ENCODE measurements at places on chromosomes 7 and 10. TPM values are rescaled to one million over a fixed set of nuclear protein-coding genes. Genes with fewer than 3 reads are reported as not detected.

- DNase-seq, result no peak
- peaks cover 11% of the 10 kb centered on the region for H3K4me1 ChIP-seq
- H3K27me3 ChIP-seq, result no peaks in the 10 kb centered on the region
Observed at GRCh38 chr7:100598425-100598824, 3.7 kb upstream of the PCOLCE start.

DNA sequence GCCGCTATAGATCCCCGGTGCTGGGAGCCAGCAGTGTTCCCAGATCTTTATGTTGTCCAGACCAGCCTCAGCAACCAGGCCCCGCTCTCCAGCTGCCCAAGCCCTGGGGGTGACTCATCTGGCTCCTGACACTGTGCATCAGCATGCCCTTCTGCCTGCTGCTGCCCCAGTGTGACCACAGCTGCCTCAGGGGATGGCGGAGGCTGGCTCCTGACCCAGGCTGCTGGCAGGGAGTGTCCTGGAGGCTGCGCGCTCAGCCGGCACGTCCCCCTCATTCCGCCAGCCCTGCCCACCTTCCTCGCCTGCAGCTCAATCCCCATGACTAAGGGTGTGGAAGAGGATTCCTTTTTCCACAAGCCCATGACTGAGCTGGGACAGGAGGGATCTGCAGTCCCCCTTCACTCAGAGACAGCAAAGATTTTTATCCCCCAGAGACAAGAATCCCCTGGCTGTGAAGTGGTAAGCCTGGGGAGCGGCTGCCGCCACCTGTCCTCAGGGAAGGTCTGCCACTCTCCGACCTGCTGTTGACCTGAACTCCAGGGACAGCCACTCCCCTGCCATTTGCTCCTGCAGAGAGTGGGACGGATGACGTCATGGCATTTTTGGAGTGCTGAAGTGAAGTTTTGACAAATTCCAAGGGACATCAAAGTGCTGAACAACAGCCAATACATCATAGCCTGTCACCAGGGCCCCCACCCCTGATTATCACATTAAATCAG lies 182.8 kb upstream of the BMPER start:
- no peaks in the 10 kb centered on the region for H3K36me3 ChIP-seq
- H3K4me3 ChIP-seq, result no peak overlapping the region
- no peaks in the 10 kb centered on the region for H3K27me3 ChIP-seq
- no peak overlapping the region for H3K27ac ChIP-seq
- peaks cover 22% of the 10 kb centered on the region for H3K4me1 ChIP-seq
- peak; percentile 67 for DNase-seq

DNA sequence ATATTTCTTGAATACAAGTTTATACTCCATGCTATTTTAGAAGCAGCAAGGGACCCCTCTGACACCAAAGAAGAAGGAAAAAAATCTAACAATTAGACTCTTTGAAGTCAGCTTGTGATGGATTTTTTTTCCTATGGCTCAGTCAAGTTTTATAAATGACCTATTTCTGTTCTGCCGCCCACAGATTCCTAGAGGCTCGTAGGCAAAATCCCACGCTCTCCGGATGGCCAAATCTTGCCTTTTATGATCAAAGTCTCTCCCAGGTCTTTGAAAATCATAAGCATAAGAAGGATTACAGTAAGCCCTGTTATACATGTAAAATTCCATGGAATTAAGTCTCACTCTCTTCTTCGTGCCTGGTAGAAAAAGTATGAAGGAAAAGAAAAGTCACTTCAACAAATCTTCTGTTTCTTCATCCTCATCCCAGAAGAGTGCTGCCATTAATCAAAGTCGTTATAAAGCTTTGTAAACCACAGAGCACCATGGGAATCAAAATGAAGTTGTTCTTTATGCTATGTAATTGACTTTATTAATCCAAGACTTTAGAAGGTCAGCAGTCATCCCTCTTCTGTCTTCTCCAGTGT lies 33.1 kb downstream of the ASB13 start:
- peaks cover 2% of the 10 kb centered on the region for H3K36me3 ChIP-seq
- peak overlapping the region; percentile 55 for H3K27ac ChIP-seq
- peaks cover 28% of the 10 kb centered on the region for H3K4me1 ChIP-seq
- no peaks in the 10 kb centered on the region for H3K27me3 ChIP-seq
- no peak overlapping the region for H3K4me3 ChIP-seq
- DNase-seq, result no peak

DNA sequence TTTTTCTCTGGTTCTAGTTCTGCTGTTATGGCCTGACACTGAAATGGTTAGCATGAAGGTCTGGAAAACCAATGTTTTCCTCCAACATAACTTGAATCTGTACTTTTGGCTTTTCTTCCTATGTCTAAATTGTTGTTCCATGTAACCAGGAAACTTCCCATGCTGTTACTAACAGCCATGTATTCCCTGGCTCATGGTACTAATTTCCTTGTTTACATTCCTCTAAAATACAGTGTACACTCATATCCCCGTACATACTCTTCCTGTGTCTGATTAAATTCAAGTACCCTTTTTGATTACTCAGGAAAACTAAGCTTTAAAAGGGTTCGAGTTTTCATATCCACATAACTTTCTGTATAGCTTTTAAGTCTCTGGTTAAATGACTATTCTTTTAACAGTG lies 12.3 kb upstream of the ACSM6 start:
- H3K4me3 ChIP-seq, result no peak overlapping the region
- H3K4me1 ChIP-seq, result peaks cover 15% of the 10 kb centered on the region
- no peaks in the 10 kb centered on the region for H3K36me3 ChIP-seq
- DNase-seq, result peak; percentile 54
- H3K27ac ChIP-seq, result peak overlapping the region; percentile 19

DNA sequence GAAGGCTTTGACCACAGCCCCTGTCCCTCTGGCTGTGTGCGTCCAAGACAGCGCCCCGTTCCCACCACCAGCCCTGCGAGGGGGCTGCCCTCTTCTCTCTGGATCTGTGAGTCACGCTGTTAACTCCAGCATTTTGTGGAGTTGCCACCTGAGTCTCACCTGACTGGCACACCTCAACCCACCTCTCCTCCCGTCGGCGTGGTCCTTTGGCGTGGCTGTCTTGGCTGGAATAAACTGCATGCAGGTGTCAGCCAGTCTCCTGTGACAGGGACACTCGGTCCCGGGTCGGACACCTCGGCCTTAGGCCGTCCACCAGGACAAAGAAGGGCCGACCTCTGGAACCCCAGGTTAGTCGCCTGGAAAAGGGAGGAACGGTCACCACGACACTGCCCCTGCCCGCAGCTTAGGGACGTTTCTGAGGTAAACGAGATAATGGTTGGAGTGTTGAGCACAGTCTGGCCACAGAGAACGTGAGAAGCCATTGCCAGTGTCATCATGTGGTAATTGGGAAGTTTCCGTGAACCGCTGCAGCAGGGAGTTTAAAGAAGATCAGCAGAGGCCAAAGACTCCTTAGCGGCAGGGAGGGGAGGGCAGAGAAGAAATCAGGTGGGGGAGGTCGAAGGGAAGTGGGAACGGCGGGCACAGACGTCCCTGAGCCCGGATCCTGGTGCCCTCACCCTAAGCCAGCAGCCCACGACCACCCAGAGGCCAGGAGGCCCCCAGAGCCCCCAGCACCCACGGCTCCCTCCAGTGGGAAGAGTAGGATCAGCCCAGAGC lies 73.6 kb upstream of the FAM20C start:
- peak overlapping the region; percentile 55 for H3K27ac ChIP-seq
- DNase-seq, result no peak
- H3K27me3 ChIP-seq, result no peaks in the 10 kb centered on the region
- H3K36me3 ChIP-seq, result no peaks in the 10 kb centered on the region
- peaks cover 59% of the 10 kb centered on the region for H3K4me1 ChIP-seq

DNA sequence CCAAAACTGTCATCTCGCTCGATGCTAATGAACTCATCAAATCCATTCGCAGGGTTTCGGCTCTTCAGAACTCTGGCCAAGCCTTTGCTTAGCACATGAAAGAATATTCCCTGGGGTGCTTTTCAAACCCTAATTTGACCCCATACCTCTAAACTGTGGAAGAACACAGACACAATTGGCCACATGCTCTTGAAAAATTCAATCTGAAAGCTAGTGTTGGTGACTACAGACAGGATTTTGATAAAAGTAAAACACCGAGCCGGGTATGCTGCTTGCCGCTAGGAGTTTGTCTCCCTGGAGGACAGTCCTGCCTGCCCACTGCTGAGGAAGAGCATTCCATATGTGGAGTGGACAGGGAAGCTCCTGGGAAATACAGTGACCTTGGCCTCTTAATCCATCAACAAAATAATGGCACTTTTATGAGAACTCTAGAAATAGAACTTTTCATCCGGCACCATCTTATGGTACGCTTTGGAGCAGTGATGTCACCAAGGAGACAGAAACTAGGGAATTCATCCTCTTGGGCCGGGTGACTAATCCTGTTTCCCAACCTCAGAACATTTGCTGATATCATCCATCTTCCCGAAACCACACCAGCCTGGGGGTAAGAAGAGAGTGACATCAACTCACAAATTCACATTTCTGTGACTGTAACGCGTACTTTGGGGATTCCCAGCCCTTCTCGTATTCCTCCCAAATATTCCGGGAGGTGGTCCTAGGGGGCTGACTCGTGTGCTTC lies 34.2 kb downstream of the MTURN start:
- H3K27ac ChIP-seq, result peak overlapping the region; percentile 2
- H3K4me3 ChIP-seq, result no peak overlapping the region
- peaks cover 33% of the 10 kb centered on the region for H3K4me1 ChIP-seq
- no peaks in the 10 kb centered on the region for H3K27me3 ChIP-seq
- H3K36me3 ChIP-seq, result no peaks in the 10 kb centered on the region
- no peak for DNase-seq

- peaks cover 35% of the 10 kb centered on the region for H3K4me1 ChIP-seq
- no peak for DNase-seq
Observed at GRCh38 chr10:101940916-101941315, 97.3 kb upstream of the KCNIP2 start.

GRCh38 chr10:18402853-18403252 lies 248.5 kb downstream of the NSUN6 start:
- no peak for DNase-seq
- no peaks in the 10 kb centered on the region for H3K36me3 ChIP-seq
- no peak overlapping the region for H3K27ac ChIP-seq
- H3K4me3 ChIP-seq, result no peak overlapping the region
- no peaks in the 10 kb centered on the region for H3K4me1 ChIP-seq

- H3K27ac ChIP-seq, result no peak overlapping the region
- no peak overlapping the region for H3K4me3 ChIP-seq
- H3K27me3 ChIP-seq, result no peaks in the 10 kb centered on the region
- H3K4me1 ChIP-seq, result no peaks in the 10 kb centered on the region
- no peak for DNase-seq
Observed at GRCh38 chr10:58637352-58637751, 124.7 kb downstream of the BICC1 start.

GRCh38 chr7:38186593-38187314 lies 8.7 kb downstream of the STARD3NL start:
- H3K27ac ChIP-seq, result no peak overlapping the region
- H3K4me1 ChIP-seq, result no peaks in the 10 kb centered on the region
- no peak for DNase-seq

DNA sequence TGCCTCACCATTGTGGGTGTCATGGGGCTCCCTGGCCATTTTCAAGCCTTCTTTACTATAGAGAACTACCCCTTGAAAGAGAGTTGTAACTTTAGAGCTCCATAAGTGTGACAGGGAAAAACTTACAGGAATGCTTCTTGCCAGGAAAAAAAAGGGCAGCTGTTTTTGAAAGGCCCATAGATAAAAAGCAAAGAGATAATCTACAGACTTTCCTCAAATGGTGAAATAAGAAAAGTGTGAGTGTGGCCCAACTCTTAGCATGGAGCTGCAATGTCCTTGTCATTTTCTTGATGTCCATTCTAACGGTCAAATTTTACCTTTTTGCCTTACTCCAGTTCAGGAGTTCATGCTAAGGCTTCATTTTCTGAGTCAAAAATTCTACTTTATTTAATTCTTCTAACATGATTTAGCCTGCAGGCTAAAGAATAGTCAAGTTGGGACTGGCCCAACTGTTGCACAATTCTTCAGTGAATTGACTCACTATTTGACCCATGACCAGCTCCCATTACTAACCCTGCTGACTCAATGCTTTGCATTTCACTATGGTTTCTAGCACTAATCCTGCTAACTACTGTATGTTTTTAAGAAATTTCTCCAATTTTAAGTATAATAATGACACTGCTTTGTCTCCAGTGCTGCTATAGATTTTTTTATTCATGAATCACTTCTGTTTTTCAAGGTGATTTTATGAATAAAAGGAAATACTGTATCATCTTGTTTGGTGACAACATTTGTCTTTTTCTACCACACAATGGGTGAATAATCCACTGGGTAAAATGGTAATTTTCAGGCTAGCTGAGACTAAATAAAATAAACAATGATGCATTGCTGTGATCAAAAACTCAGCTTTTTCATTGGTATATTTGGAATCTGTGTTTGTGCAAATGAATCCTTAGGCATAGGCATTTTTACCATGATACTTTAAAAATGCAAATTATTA lies 41.4 kb upstream of the SGCE start:
- H3K27me3 ChIP-seq, result no peaks in the 10 kb centered on the region
- H3K4me1 ChIP-seq, result no peaks in the 10 kb centered on the region
- no peak overlapping the region for H3K27ac ChIP-seq

- no peak for DNase-seq
- H3K4me3 ChIP-seq, result no peak overlapping the region
- H3K4me1 ChIP-seq, result peaks cover 5% of the 10 kb centered on the region
- no peak overlapping the region for H3K27ac ChIP-seq
Observed at GRCh38 chr7:105399043-105399725, 10.5 kb upstream of the SRPK2 start.

DNA sequence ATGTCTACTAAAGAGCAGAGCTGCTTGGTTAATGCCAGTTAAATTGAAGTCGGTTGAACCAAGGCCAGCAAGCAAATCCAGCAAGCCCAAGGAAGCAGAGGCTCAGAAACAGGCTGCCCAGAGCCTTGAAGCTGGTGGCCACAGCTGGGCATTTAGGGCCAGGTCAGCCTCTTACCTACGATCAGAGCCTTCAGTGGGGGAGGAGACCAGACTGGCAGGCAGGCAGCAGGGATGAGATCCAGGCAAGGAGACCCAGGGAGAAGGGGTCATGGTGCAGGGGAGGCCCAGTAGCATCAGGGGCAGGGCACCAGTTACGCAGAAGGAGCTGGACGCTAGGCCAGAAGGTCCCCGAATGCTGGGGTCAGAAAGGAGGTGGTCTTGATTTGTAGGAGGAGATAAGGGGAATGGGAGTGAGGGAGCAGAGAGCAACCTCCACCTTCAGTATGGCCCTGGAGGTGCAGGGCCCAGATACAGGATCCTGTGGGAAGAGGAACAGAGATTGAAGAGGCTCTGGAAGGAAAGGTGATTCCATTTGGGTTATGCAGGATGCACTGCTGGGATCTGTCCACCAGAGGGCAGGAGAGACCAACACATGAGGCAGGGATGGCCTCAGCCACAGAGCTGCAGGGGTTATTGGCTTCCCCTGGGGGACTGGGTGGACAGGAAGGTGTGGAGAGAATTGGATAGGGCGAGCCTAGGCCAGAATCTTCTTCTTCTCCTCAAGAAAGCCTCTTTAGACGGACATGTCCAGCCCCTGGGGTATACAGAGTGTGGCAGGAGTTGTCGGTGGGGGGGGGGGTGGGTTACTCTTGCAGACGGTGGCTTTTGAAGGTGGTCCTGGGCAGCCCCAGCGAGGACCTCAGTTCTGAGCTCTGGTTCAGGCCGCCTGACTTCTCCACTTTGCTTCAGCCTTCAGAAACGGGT lies 132.6 kb upstream of the PODXL start:
- H3K4me1 ChIP-seq, result peaks cover 5% of the 10 kb centered on the region
- peak; percentile 83 for DNase-seq
- H3K27ac ChIP-seq, result no peak overlapping the region

The ZNF485 gene
- polyA plus RNA-seq, result 1.9 TPM

The RELN gene
- polyA plus RNA-seq, result 0.19 TPM

The ASIC3 gene
- polyA plus RNA-seq, result 3.7 TPM

The IFIT3 gene
- 7.9 TPM for polyA plus RNA-seq

The OR2A12 gene
- polyA plus RNA-seq, result not detected

The MALRD1 gene
- 0.46 TPM for polyA plus RNA-seq

The HOXA7 gene
- polyA plus RNA-seq, result 1.00 TPM

Data from stomach (tissue), 19 donors.